ENCODE measurements at places on chromosomes 2 and 18.
A peak's percentile ranks its signal among the peaks of the same experiment; 100 is the strongest.

DNA sequence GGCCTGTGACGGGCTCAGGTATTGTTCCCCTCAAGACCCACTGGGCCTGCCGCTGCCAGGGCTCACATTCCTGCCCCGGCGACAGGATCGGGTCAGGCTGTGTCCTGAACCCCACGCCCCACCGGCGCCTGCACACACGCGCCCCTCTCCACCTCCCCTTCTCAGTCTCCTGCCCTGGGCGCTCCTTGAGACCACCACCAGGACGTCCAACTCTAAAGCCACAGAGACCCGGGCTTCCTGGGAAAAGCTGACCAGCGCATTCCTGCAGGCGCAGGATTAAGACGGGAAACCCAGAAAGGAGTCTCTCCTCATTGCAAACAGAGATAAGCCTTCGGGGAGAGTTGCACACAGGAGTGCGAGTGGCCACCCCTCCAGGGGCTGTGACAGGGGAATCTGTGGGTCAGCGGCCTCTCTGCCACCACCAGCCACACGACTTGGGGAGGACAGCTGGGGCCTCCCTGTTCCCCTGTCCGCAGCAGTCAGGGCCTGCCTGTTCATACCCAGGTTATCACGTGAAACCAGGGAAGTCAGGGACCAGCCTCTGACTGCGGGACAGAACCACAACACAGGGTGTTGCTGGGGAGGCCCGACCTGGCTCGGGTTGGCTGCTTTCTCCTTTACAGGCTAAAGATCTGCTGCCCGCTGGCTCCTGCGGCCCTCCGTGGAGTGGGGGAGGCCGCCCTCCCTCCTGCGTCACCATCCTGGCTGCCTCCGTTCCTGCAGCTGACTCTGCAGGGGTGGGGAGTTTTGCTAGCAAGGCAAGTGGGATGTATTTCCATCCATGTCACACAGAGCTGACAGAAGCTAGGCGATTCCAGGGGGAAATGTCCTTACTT, 88.8 kb downstream of the ZCCHC2 start:
- no peak for DNase-seq

- DNase-seq: no peak
Observed at GRCh38 chr18:681985-682384, 24.5 kb downstream of the TYMS start.

DNA sequence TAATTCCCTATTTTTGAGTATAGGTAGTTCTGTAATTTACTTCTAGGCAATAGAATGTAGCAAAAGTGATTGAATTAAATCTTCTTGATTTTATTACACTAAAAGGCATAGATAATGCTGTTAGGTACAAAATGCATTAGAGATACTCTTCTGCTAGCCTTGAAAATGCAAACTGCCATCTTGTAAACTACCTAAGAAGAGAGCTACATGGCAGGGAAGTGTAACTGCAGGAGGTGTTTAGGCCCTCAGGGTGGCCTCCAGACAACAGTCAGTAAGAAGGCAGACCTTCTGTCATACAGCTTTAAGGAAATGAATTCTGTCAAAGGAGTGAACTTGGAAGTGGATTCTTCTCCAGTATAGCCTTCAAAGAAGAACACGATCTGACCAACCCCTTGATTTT, 1396.8 kb upstream of the SLC39A10 start:
- no peak for DNase-seq

DNA sequence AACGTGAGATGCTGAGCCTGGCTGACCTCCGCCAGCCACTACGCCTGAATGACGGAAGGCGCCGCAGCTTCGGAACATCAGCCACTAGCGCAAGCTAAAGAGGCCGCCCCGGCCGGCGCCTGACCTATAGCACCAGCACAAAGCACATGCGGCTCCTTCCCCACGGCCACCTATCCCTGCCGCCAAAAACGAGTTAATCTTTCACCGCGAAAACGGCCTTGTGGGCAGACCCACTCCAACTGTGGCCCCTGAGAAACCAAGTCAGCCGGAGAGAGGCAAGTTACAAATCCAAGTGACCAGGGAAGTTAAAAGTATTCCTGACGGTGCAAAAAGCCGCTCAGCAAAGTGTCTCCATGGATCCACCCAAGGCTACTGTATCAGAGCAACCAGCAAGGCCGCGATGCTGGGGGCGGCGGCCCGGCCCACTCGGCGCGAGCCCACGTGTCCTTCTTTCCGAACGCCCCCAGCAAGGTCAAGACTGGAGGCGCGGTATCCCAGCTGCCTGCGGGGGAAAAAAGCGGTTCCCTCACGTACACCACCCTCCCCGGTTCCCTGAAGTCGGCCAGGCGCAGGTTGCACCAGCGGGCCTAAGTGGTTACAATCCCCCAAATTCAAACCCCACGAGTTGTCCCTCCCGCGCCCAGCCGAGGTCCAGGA, 575 bp downstream of the HSPD1 start:
- peak; percentile 31 for DNase-seq

DNA sequence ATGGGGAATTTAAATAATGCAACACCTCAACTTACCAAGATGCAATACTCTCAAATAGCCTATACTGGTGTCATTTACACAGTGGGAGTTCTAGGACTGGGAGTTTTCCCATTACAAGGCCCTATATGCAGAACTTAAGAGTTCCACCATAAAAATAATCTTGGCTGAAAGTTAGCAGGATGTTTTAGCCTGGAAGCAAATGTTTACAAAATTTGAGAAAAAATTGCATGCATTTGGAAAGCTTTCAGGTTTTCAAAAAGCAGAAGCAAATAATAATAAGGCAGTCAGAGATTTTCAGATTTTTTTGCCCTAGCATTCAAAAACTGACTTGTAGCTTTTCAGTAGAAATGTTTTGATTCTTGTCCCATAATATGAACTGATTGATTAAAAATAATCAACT, 397.3 kb downstream of the ARHGAP15 start:
- DNase-seq: no peak

DNA sequence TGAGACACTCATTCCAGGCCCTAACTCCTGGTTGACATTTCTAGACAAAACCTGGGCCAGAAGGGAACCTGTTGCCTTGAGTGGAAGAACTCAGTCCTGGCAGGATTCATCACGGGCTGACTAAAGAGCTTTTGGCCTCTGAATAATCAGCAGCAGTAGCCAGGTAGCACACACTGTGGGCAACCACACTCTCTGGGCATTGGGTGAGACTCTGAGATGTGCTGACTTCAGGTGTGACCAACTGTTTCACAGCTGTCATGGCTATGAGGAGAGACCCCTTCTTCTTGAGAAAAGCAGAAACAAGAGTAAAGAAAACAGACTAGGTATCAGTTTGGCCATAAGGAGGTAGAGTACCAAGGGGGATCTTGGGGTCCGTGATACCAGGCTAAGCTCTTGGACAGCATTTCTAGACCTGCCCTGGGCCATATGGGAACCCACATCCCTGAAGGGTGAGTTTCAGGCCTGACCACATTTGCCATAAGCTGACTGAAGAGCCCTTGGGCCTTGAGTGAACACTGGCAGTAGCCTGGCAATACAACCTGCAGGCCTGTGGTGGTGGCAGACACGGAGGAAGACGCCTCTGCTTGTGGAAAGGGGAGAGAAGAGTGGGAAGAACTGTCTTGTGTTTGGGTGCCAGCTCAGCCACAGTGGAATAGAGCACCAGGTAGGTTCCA, 230.9 kb downstream of the DLGAP1 start:
- no peak for DNase-seq

DNA sequence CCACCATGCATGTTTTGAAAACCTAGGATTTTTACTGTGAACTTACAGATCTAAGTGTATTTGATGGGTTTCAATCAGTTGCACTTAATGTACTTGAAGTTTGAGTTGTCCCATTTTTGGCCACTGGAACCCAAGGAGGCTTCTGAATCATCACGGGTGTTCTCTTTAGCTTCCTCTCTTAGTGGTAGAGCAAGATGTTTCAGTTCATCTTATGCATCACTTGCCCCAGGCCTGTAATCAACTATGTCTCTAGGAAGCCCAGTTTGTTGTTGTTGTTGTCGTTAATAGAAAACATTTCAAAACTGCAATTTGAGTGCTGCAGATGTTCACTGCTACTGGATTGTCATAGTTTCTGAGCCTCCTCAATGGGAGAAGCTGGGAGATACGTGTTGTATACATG, 97.0 kb downstream of the FHOD3 start:
- no peak for DNase-seq

DNA sequence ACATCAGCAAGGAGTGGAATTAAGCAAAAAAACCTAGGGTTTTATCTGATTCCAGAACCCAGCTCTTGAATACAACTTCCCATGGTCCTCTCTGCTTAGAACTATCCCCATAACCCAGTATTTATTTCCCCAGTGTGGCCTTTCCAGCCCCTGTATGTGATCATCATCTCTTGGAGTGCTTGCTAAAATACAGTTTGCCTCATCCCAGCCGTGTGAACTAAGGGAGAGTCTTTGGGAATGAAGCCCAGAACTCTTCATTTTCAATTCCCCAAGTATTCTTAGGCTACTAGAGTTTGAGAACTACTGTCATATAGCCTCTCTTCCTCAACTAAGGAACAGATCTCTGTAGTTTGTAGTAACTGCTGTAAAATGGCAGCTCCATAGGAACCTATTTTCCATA, 173.1 kb downstream of the LCLAT1 start:
- no peak for DNase-seq

GRCh38 chr2:207254591-207255464, 89.1 kb upstream of the KLF7 start:
- no peak for DNase-seq

DNA sequence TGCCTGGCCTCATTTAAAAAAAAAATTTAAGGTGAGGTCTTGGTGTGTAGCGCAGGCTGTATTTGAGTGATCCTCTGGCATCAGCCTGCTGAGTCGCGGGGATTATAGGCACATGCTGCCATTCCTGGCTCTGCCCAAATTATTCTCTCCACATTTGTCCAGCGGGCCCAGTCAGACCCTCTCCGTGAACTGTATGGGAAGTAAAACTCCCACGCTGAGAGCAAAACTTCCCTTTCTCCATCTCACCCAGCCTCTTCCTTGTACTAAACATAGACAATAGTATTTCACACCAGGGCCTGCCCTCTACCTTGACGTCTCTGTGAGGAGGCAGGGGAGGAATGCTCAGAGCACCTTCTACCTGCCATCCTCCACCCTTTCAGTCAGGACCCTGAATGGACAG, 37.0 kb downstream of the EIF4E2 start:
- DNase-seq: no peak

DNA sequence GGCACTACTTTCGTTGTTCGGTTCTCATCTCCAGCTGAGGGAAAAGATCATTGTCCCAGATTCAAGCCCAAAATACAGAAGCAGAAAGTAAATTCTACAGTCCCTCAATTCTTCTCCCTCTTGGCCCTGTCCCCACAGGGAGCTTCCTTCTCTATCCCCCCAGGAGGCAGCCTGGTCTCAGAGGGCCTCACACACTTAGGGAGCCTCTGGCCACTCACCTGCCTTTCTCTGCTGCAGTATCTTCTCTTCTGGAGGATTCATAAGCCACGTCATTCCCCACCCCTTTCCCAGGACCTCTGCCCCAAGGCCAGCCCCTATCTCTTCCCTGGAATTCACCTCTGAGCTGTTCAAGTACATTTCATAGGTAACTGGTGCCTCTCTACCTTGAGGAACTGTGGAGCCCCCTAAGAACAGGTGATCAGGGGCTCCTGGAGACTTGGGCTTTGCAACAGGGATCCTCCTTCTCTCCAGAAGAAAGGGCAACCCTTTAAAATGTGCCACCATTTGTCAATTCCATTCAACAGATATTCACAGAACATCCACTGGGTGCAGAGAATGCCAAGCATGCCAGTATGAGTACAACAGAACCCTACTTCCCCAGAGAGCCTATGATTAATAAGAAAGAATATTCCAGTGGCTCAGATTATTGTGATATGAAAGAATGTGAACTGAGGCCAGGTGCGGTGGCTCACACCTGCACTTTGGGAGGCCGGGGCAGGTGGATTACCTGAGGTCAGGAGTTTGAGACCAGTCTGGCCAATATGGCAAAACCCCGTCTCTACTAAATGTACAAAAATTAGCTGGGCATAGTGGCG, 72.9 kb downstream of the CIB4 start:
- DNase-seq: no peak

DNA sequence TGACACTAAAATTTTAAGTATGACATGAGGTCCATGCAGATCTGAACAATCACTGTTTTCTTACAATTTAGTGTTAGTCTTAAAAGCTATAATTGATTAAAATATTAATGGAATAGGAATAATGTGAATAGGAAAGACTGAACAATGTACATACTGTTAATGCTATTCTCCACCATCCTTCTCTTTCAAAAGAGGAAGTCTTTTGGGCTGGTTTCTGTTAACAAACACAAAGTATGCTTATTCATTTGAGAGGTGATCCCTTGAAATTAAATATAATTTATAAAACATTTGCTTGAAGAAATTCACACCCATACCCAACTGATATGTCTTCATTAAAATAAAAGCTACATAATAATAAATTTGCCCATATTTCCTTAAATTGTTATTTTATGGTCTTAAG, 2.3 kb downstream of the STPG4 start:
- no peak for DNase-seq

DNA sequence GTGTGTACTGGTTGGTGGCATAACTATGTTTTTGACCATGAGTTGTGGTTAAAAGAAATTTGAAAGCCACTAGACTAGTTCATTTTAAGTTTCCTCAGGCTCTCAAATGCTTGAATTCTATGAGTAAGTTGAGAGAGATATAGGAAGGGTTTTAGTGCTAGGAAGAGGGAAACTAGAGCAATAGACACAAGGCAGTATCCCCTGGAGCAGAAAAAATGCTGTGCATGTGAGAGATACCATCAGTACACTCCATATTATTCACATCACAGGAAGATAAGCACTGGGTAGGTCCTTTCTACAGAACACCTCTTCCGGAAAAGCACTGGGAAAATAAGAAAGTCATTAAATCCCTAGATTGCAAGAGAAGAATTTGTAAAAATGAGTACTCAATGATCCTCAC, 19.3 kb upstream of the DSG3 start:
- DNase-seq: no peak

DNA sequence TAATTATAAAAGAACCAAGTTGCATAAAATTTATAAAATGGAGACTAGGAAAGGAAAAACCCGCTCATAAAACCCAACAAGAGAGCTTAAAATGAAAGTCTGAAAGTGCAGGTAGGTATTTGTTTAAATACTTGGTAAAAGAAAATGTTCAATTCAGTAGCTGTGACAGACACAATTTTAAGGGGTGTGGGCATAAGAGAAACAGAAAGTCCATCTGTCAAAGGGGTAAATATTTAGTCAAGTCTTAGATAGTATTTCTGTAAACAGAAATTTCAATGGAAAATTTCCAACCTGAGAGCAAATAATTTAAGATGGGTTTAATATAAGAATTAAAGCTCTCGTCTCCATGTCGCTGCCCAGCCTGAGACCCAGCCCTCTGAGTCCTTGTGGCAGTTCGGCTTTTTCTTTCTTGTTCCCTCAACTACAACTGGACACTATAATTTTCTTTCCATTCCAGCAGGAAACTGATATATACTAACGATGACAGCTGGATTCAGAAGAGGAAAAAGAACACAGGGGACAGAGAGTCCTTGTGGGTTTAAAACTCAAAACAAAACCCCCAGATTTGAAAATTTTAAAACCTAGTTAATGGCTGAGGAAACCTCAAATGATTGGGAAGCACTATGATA, 88.0 kb upstream of the ZFP36L2 start:
- DNase-seq: no peak

- peak; percentile 78 for DNase-seq
Observed at GRCh38 chr18:8264861-8265411, 344.3 kb upstream of the RAB12 start.

- DNase-seq: no peak
Observed at GRCh38 chr18:49976795-49977560, 163.6 kb upstream of the ACAA2 start.
